ENCODE measurements at places on chromosomes 3 and 15.

DNA sequence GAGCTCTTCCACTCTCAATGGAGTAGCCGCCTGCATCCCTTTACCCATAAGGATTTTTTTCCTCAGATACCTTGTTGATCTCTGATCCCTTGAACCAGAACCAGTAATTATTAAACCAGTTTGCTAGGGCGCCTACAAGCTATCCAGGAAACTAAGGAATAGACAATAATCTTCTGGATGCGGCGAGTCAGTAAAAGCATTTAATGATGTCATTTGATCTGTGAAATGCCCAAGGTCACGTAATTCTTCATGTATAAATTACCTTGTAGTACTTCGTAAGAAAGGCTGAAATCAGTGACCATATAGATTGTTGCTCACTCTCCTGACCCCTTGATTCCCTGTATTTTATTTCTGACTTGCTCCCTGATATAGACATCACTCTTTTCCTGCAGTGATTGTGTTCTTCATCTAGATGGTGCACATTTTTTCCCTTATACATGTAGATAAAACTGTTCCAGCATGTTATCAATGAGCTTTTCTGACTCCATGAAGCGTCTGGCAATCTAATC is 548.6 kb upstream of the NAALADL2 start:
- no peak for DNase-seq

DNA sequence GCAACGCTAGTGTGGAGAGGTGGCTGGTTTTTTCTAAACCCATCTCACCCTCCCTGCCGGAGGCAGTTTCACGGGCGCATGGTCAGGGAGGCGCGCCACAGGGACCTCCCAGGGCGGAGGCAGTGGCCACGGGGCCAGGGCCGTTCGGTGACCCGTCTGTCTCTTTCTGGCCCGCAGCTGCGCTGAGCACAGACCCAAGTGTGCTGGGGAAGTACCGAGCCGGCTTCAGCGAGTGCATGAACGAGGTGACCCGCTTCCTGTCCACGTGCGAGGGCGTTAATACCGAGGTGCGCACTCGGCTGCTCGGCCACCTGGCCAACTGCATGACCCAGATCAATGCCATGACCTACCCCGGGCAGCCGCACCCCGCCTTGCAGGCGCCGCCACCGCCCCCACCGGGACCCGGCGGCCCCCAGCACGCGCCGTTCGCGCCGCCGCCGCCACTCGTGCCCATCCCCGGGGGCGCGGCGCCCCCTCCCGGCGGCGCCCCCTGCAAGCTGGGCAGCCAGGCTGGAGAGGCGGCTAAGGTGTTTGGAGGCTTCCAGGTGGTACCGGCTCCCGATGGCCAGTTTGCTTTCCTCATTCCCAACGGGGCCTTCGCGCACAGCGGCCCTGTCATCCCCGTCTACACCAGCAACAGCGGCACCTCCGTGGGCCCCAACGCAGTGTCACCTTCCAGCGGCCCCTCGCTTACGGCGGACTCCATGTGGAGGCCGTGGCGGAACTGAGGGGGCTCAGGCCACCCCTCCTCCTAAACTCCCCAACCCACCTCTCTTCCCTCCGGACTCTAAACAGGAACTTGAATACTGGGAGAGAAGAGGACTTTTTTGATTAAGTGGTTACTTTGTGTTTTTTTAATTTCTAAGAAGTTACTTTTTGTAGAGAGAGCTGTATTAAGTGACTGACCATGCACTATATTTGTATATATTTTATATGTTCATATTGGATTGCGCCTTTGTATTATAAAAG is 1.8 kb downstream of the HES1 start:
- DNase-seq = peak; percentile 29

GRCh38 chr3:122618614-122619013 is 41.2 kb downstream of the PARP15 start:
- no peak for DNase-seq

DNA sequence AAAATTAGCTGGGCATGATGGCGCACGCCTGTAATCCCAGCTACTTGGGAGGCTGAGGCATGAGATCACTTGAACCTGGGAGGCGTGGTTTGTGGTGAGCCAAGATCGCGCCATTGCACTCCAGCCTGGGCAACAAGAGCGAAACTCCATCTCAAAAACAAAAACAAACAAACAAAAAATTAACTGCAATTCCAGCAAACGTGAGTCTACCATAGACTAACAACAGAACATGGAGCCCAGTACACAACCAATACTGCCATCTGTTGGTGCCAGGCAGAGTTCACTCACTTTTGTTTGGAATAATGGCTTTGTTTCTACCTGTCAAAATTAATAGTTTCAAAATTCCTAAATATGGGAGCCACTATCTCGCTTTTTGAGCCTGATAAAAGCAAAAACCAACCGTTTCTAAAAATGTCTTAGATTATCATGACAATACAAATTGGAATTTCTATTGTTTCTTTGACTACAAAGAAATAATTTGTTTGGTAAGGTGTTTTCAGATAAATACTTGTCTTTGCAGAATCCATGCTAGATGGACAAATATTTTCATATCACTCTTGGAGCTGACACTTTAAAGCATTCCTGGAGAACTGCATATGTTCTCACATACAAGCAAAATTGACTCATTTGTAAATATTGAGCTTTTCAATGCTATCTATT is 45.0 kb downstream of the GPR176 start:
- DNase-seq = no peak

- DNase-seq = no peak
Observed at GRCh38 chr3:177084616-177085015, 112.7 kb downstream of the TBL1XR1 start.

- no peak for DNase-seq
Observed at GRCh38 chr3:159824333-159824732, 164.3 kb upstream of the IL12A start.

- DNase-seq = no peak
Observed at GRCh38 chr15:43796566-43796965, 3.5 kb downstream of the SERINC4 start.

- no peak for DNase-seq
Observed at GRCh38 chr3:133464573-133464972, 64.7 kb downstream of the BFSP2 start.

DNA sequence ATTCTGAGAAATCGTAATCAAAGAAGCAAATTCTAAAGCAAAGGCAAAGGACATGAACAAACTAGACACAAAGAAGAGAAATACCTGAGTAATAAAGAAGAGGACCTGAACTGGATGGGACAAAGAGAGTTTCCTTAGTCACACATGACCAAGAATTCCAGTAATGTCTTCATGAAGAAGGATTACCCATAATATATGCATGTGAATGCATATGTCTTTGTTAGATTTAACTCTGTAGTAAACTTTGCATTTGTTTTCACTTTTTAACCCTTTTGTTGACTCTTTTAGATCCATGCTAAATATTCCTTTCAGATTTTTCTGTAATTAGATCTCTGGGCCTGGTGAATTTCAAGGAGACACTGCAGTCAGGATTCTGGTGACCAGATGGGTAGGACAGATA is 279.8 kb downstream of the ARRDC4 start:
- DNase-seq = no peak

- DNase-seq = no peak
Observed at GRCh38 chr15:63331456-63331855, 50.2 kb downstream of the CA12 start.

DNA sequence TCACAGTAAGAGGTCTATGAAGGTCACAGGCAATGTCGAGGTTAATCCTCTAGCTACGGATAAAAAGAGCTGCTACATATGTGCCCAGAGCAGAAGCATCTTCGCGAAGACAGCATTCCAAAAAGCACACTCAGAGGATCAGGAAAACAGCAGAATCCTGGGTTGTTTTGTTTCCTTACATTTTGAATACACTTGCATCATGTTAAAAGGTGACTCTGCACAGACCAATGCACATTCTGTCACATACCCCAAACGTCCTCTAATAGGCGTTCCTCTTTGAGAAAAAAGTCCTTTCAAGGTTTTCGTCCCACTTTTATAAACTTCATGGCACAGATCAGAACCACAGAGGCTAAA is 52.7 kb downstream of the VGLL4 start:
- DNase-seq = no peak

GRCh38 chr3:55283441-55283925 is 203.6 kb downstream of the WNT5A start:
- DNase-seq = no peak

- DNase-seq = no peak
Observed at GRCh38 chr3:152672320-152672649, 162.6 kb upstream of the P2RY1 start.

All from activated CD4-positive, alpha-beta T cell treated with anti-CD3 and anti-CD28 coated beads, Interleukin-2, amount 50 U/mL, for 4 hours (primary cell).